ENCODE measurements at places on chromosomes 11 and 22.

- no peak for DNase-seq
These were observed 16.4 kb upstream of the CCDC34 start for GRCh38 chr11:27379449-27379848.

- DNase-seq = no peak
These were observed 77.5 kb upstream of the CLMP start for GRCh38 chr11:123272565-123272964.

- peak; percentile 27 for DNase-seq
These were observed 14.0 kb upstream of the RELT start for GRCh38 chr11:73361953-73362776.

DNA sequence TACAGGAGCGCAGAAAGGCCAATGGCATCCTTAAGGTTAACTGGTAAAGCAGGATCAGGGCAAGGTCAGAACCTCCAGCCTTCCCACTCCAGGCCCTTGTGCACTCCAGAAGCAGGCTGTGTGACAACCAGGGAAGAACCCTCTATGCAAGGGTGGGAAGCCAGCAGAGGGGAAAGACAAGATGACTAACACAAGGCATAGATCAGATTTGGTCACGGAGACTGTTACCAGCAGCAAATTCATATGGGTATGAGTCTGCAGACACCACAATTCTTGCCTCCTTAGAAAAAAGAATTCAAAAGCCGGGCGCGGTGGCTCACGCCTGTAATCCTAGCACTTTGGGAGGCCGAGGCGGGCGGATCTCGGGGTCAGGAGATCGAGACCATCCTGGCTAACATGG is 39.8 kb upstream of the MTNR1B start:
- no peak for DNase-seq

DNA sequence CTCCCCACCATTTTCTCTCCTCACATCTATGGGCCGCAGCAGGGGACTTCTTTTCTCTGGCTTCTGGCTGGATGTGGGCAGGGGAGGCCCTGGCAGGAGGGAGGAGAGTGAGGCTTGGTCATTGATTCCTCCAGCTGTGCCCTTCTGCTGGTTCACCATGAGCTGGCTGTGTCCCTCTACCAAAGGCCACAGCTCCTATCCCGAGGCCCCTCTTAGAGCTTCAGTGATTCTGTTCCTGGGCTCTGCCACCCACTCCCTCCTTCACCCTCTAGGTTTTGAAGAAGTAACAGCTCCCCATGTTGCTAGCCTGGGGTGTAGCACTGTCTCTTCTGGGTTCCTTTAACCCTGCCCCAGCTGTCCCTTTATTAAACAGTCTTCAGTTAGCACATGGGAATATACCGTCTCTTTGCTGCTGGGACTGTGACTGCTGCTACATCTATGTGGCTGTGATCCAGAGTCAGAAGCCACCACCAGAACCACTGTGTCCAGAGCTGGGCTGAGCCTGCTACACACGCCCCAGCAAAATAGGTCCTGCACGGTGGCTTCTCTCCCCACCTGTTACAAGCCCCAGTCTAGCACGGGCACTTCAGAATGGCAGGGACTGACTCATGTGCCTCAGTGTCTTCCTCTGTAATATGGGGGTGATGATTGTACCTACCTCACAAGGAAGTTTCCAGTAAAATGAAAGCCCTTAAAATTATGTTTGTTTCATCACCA is 578 bp upstream of the PARVG start:
- no peak for DNase-seq

DNA sequence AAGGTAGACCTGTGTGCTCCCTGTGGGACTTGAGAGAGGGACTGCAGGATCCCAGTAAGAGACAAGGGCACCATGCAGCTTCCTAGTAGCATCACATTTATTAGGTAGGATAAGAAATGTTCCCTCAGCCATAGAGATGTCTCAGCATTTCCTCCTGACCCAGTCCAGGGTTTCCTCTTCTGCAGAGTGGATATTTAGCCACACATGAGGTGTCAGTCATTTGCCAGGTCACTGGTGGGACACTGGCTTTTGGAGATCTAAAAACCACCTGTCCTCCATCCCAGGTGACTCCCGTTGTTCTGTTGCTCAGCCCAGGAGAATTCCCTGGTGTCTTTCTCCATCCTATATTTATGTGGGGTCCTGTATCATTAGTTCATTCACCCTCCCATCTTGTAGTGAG is 117.5 kb upstream of the NNMT start:
- no peak for DNase-seq

GRCh38 chr11:119195680-119196079 is 10.4 kb downstream of the NHERF4 start:
- DNase-seq = no peak

GRCh38 chr22:25475257-25476022 is 89.0 kb upstream of the GRK3 start:
- DNase-seq = no peak

GRCh38 chr11:15967166-15967565 is 389.2 kb downstream of the SOX6 start:
- DNase-seq = no peak

GRCh38 chr11:75333807-75334140 is 17.7 kb downstream of the ARRB1 start:
- DNase-seq = no peak

All from OCI-LY7 (cell line).